ENCODE measurements at places on chromosomes 5 and 9. TPM values are rescaled to one million over a fixed set of nuclear protein-coding genes. Genes with fewer than 3 reads are reported as not detected.

GRCh38 chr9:714675-715074, 126.8 kb upstream of the DMRT1 start:
- peak overlapping the region; percentile 81 for H3K27ac ChIP-seq
- no peaks in the 10 kb centered on the region for H3K27me3 ChIP-seq
- peaks cover 18% of the 10 kb centered on the region for H3K4me1 ChIP-seq
- no peaks in the 10 kb centered on the region for H3K36me3 ChIP-seq
- H3K4me3 ChIP-seq: no peak overlapping the region

DNA sequence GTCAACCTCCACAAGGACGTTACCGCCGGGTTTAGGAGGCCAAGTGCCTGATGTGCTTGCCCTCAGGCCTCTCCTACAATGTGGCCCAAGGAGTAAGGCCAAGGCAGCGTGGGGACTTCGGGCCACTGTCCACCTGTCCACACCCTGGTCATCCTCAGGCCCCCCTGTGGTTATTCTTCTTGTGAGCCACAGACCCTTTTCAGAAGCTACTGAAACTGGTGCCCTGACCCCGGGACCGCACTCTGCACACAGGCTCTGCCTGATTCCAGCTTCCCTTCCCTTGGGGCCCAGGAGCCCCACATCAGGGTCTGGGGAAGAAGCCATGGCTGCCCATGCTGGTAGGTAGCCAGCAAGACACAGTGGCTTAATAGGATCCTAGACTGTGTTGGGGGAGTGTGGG, 128.8 kb downstream of the OLFM1 start:
- H3K27me3 ChIP-seq: peaks cover 55% of the 10 kb centered on the region
- no peak for DNase-seq
- H3K4me3 ChIP-seq: no peak overlapping the region
- no peak overlapping the region for H3K27ac ChIP-seq

Gene BTNL9
- total RNA-seq: 94.6 TPM

GRCh38 chr9:16316456-16316855, 554.0 kb downstream of the BNC2 start:
- no peaks in the 10 kb centered on the region for H3K4me1 ChIP-seq
- no peak for DNase-seq
- no peaks in the 10 kb centered on the region for H3K27me3 ChIP-seq
- H3K27ac ChIP-seq: no peak overlapping the region
- no peaks in the 10 kb centered on the region for H3K36me3 ChIP-seq

- no peaks in the 10 kb centered on the region for H3K27me3 ChIP-seq
- DNase-seq: no peak
- no peak overlapping the region for H3K4me3 ChIP-seq
- no peaks in the 10 kb centered on the region for H3K36me3 ChIP-seq
- H3K4me1 ChIP-seq: no peaks in the 10 kb centered on the region
Observed at GRCh38 chr5:83433891-83434290, 37.7 kb upstream of the VCAN start.

- DNase-seq: no peak
- no peaks in the 10 kb centered on the region for H3K36me3 ChIP-seq
- H3K27ac ChIP-seq: peak overlapping the region; percentile 64
Observed at GRCh38 chr5:61450493-61451279, 118.6 kb downstream of the ZSWIM6 start.

DNA sequence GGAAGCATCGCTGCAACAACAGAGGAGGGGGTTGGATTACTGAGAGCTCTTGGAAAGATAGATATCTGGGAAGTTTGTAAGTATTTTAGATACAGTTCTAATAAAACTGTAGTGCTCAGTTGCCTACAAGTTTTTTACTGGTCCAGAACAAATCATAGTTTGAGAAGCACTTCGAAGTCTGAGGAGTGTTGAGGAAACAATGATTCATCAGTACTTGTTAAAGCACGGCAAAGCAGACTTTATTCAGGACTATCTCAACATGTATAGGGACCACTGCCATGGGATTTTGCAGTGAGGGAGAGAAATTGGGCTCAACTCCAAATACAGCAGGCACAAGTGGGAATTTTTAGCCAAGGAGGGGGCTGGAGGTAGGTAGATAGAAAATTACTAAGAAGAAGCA, 25.3 kb upstream of the RECK start:
- H3K27me3 ChIP-seq: no peaks in the 10 kb centered on the region
- no peaks in the 10 kb centered on the region for H3K4me1 ChIP-seq
- H3K4me3 ChIP-seq: no peak overlapping the region
- H3K27ac ChIP-seq: no peak overlapping the region

DNA sequence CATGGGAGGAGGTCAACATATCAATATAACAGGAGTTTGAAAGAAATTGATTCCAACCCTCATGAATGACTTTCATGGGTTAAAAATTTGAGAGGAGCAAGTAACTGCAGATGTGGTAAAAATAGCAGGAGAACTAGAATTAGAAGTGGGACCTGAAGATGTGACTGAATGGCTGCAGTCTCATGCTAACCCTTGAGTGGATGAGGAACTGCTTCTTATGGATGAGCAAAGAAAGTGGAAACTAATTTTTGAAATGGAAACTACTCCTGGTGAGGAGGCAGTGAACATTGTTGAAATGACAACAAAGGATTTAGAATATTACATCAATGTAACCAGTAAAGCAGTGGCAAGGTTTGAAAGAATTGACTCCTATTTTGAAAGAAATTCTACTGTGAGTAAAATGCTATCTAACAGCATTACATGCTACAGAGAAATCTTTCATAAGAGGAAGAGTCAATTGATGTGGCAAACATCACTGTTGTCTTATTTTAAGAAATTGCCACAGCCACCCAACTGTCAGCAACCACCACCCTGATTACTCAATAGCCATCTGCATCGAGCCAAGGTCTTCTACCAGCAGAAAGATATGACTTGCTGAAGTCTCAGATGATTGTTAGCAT, 1683.2 kb downstream of the MAT2B start:
- no peak for DNase-seq
- no peak overlapping the region for H3K27ac ChIP-seq
- H3K4me1 ChIP-seq: no peaks in the 10 kb centered on the region
- H3K36me3 ChIP-seq: no peaks in the 10 kb centered on the region
- no peak overlapping the region for H3K4me3 ChIP-seq

DNA sequence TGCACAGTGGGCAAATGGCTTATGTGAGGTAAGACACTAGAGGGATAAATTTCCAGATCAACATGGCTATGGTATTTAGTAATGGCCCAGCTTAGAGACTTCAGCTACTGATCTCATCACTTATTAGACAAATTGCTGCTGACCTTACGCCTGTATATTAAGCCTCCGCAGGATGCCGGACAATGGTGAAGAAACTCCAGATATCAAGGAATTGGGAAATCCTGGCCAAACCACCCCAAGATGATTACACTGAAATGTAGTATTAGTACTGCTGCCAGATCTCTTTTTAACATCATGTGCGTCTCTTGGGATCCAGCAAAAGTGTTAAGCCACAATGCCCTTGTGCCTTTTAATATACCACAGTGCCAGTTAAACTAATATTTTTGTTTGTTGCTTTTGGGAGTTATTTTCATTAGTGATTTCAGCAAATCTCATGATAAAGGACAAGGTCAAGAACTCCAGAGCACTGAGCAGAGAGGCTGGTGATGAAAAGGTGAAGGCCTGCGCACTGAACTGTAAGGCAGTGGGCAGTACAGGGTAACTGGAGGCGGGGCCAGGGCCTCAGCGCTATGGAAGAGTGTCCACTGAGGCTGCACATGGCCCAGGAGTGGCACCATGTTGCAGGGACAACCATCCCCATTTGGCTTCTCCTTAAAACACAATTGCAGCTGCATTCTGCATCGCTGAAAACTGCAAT, 32.5 kb downstream of the TSTD2 start:
- H3K4me1 ChIP-seq: no peaks in the 10 kb centered on the region
- peaks cover 11% of the 10 kb centered on the region for H3K36me3 ChIP-seq
- DNase-seq: no peak

DNA sequence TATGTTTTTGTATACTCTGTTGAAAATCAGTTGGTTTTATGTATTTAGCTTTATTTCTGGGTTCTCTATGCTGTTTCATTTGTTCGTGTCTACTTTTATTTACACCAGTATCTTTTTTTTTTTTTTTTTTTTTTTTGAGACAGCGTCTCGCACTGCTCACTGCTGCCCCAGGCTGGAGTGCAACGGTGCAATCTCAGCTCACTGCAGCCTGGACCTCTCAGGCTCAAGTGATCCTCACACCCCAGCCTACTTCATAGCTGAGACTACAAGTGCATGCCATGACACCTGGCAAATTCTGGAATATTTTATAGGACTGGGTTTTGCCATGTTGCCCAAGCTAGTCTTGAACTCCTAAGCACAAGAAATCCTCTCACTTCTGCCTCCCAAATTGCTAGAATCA, 869.4 kb upstream of the CDH6 start:
- no peaks in the 10 kb centered on the region for H3K4me1 ChIP-seq
- no peak overlapping the region for H3K27ac ChIP-seq
- H3K4me3 ChIP-seq: no peak overlapping the region
- H3K36me3 ChIP-seq: no peaks in the 10 kb centered on the region
- H3K27me3 ChIP-seq: no peaks in the 10 kb centered on the region
- no peak for DNase-seq

Gene GPR150
- 1.4 TPM for total RNA-seq

Gene ORM2
- total RNA-seq: not detected

Gene CCNO
- 0.32 TPM for total RNA-seq

- no peaks in the 10 kb centered on the region for H3K27me3 ChIP-seq
- H3K36me3 ChIP-seq: no peaks in the 10 kb centered on the region
- no peak overlapping the region for H3K27ac ChIP-seq
- no peak for DNase-seq
Observed at GRCh38 chr5:117533792-117534191, 959.2 kb upstream of the SEMA6A start.

Gene EIF4EBP3
- total RNA-seq: 18.0 TPM

GRCh38 chr5:102800427-102800826, 45.3 kb downstream of the PAM start:
- H3K4me1 ChIP-seq: no peaks in the 10 kb centered on the region
- DNase-seq: no peak
- no peaks in the 10 kb centered on the region for H3K27me3 ChIP-seq

- no peak overlapping the region for H3K4me3 ChIP-seq
- H3K27ac ChIP-seq: no peak overlapping the region
- no peaks in the 10 kb centered on the region for H3K36me3 ChIP-seq
- no peak for DNase-seq
- no peaks in the 10 kb centered on the region for H3K27me3 ChIP-seq
- H3K4me1 ChIP-seq: no peaks in the 10 kb centered on the region
Observed at GRCh38 chr9:16012621-16013020, 459.8 kb downstream of the CCDC171 start.

DNA sequence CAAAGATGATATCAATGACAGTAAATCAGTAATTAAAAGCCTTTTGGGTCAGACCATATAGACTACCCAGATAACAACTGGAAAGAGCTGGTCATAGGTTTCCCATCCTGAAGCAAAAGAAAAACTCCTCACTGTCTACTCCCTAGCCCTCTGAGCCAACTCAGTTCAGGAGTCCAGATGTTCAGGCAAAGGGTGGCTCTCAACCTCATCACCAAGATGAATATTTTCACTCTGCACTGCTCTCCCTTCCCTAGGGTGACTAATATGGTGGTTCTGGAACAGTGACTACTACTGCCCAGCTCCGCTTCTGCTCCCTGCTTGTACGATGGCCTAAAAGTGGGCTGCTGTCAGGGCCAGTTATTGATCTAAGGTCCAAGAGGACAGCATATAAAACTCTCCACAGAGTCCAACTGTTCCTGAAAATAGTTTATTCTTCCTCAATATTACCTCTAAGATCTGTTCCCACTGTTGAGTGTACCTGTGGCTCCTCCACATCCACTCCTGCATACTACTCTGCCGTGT, 263.4 kb upstream of the SLC30A5 start:
- H3K4me3 ChIP-seq: no peak overlapping the region
- DNase-seq: no peak
- no peaks in the 10 kb centered on the region for H3K27me3 ChIP-seq
- no peaks in the 10 kb centered on the region for H3K36me3 ChIP-seq
- H3K27ac ChIP-seq: no peak overlapping the region

- no peak overlapping the region for H3K4me3 ChIP-seq
- no peaks in the 10 kb centered on the region for H3K27me3 ChIP-seq
- no peaks in the 10 kb centered on the region for H3K36me3 ChIP-seq
Observed at GRCh38 chr9:112844771-112845542, 45.7 kb downstream of the SLC46A2 start.

Gene LCN12
- total RNA-seq: not detected

DNA sequence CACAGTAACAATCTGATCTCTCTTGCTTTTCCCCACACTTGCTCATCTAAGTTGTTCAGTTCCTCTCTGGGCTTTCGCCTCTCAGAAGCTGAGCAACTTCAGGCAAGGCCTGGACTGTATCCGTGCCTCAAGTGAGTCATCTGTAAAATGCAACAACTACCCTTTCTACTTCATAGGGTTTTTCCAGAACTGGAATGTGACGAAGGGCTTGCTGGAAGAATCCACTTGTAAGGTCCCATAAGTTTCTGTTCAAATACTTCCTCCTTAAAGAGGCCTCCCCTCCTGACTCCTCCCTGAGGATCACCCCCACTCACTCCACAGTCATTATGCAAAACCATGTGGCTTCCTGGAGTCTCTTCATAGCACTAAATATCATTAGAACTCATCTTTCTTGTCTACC, 17.5 kb upstream of the INSYN2B start:
- no peak for DNase-seq
- no peaks in the 10 kb centered on the region for H3K27me3 ChIP-seq
- H3K27ac ChIP-seq: no peak overlapping the region
- no peak overlapping the region for H3K4me3 ChIP-seq

Gene PKD2L2
- total RNA-seq: 0.64 TPM

Gene FTMT
- not detected for total RNA-seq

- H3K4me1 ChIP-seq: no peaks in the 10 kb centered on the region
- H3K27ac ChIP-seq: no peak overlapping the region
- no peaks in the 10 kb centered on the region for H3K36me3 ChIP-seq
- no peak overlapping the region for H3K4me3 ChIP-seq
- H3K27me3 ChIP-seq: no peaks in the 10 kb centered on the region
Observed at GRCh38 chr5:134252671-134253070, 26.8 kb upstream of the PPP2CA start.

GRCh38 chr5:125394661-125395280, 648.3 kb upstream of the ZNF608 start:
- H3K4me1 ChIP-seq: no peaks in the 10 kb centered on the region

Gene UBE2R2
- total RNA-seq: 22.6 TPM

GRCh38 chr5:128644863-128645262, 106.8 kb upstream of the FBN2 start:
- no peak for DNase-seq
- H3K4me3 ChIP-seq: no peak overlapping the region
- no peaks in the 10 kb centered on the region for H3K4me1 ChIP-seq
- no peaks in the 10 kb centered on the region for H3K27me3 ChIP-seq

- no peak for DNase-seq
- H3K4me1 ChIP-seq: no peaks in the 10 kb centered on the region
- H3K4me3 ChIP-seq: no peak overlapping the region
- peak overlapping the region; percentile 75 for H3K27ac ChIP-seq
Observed at GRCh38 chr9:27460226-27461023, 63.7 kb upstream of the IFNK start.

- no peak overlapping the region for H3K4me3 ChIP-seq
- H3K4me1 ChIP-seq: no peaks in the 10 kb centered on the region
- no peaks in the 10 kb centered on the region for H3K27me3 ChIP-seq
- H3K36me3 ChIP-seq: no peaks in the 10 kb centered on the region
- no peak overlapping the region for H3K27ac ChIP-seq
Observed at GRCh38 chr9:86846656-86847055, 100.7 kb downstream of the GAS1 start.
